ENCODE measurements at places on chromosomes 4 and X.

GRCh38 chr4:42453612-42454011 is 56.3 kb downstream of the SHISA3 start:
- DNase-seq = no peak

GRCh38 chr4:165877286-165877685 is 4.2 kb downstream of the TLL1 start:
- no peak for DNase-seq

- peak; percentile 1 for DNase-seq
Measured at GRCh38 chrX:40207626-40208025, 109.9 kb upstream of the BCOR start.

DNA sequence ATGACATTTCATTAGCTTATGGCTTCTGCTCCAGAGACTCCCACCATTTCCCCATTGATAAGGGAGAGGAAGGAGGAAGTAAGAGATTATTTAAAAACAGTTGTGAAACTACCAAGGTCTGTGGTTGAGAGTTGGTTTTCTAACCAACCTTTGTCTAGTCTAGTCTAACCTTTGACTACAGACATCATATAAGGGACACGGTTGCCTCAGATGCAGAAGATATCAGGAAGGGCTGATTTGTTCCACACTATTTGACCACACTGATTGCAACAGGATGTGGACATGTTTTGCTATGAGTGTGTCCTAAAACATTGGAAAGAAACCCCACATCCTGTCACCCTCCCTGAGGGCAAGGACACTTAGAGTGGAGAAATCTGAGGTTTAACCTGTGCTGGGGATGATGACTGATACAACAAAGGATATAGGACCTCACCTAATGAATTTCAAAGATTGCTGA is 53.0 kb downstream of the COQ2 start:
- no peak for DNase-seq

DNA sequence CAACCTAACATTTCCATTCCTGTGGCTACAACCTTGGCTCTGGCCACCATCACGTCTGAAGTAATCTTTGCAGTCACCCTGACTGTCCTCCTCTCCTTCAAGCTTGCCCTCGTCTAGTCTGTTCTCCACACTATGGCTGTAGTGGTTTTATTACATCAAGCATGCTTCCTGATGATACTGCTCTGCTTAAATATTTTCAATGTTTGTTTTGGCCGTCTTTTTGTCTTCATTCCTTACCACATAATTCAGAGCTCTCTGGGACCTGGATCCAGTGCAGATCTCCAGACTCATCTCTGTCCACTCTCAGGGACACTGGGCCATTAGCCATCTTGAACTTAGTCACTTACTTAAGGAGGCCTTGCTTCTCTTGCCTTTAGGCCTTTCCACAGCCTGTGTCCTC is 27.7 kb upstream of the FREM3 start:
- DNase-seq = no peak

- DNase-seq = no peak
Measured at GRCh38 chr4:100977746-100978397, 369.5 kb downstream of the PPP3CA start.

DNA sequence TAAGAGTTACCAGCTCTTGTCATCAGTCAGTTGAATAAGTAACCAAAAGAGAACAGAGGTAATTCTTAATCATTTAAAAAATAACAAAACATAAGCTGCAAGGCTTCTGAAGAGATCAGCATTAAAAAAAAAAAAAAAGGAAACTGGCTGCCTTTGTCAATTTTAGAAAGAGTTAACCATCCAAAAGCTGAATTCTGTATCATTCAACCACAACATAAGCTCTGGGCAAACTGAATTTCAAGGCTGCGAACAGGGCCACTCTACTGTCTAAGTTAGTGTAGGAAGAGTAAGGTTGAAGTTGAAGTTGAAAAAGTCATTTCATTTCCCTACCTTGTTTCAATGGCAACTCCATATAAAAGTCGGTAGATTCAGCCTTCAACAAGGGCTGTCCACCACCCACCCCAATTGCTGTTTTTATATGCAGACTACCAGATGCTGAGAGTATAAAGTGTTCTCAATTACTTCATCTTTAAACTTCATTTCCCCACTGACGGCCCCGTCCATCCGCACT is 1.1 kb upstream of the LIN54 start:
- no peak for DNase-seq

DNA sequence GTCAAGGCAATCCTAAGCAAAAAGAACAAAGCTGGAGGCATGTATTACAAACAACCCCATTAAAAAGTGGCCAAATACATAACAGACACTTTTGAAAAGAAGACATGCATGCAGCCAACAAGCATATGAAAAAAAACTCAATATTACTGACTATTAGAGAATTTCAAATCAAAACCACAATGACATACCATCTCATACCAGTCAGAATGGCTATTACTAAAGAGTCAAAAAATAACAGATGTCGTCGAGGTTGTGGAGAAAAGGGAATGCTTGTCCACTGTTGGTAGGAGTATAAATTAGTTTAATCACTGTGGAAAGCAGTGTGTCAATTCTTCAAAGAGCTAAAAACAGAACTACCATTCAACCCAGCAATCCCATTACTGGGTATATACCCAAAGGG is 604.6 kb upstream of the GRIA3 start:
- DNase-seq = no peak

DNA sequence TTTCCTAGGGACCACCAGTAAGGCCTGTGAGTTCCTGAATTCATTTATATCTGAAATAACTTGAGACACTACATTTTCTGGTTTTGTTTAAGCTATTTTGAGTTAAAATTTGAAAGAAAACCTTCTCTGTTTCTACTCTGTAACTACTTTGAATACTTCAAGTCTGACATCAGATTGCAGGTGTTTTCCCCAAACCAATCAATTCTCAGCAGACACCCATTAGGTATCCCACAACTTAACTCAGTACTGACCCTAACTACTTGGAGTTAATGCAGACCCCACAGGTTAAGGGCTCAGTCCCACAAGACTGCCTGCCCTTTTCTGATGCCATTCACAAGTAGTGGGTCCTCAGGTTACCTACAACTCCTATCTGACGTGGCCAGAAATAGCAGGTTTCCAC is 1100.0 kb upstream of the SLIT2 start:
- no peak for DNase-seq

DNA sequence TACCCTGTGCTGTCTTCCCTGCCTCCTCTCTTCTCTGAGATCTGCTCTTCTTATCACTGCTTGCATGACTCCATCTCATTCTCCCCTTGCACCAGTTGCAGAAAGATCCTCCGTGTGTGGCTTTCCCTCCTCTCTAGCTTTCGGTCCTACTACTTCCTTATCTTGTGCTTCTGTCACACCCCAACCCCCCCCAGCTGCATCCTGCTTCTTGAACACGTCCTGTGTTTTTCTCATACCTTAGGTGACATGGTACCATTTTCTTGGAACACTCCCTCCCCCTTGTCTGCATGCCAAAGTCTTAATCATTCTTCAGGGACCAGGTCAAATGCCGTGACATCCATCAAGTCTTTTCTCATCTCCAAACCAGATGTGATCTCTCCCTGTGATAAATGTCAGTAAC is 46.4 kb downstream of the FHL1 start:
- no peak for DNase-seq

DNA sequence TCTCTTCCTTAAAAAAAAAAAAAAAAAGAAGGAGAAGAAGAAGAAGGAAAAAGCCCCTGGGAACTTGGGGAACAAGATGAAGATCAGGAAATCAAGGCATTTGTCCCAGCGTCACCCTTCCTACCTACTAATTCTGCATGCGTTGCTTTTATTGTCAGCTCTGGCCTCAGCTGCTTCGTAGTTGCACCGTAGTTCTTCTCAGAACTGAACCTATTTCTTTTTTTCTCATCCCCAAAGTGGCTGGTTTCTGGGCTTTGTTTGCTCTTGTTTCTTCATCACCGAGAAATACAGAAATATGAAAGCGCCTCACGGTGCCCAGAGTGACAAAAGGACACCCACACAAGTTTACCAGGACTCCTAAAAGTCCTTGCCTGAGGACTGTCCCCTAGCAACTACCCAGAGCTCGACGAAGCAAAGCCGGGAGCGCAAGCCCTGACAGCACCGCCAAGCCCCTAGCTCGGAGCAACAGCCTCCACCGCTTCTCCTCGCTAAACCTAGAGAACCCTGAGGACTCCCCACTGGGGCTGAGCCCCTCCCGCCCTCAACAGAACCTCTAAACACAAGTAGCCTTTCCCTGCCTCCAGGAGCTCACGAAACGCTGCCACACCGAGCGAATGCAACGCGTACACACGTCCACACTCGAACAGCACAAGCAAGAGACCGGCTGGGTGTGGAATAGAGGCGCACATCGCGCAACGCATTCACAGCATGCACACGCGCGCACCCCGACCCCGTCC is 710 bp downstream of the PRKG2 start:
- no peak for DNase-seq

DNA sequence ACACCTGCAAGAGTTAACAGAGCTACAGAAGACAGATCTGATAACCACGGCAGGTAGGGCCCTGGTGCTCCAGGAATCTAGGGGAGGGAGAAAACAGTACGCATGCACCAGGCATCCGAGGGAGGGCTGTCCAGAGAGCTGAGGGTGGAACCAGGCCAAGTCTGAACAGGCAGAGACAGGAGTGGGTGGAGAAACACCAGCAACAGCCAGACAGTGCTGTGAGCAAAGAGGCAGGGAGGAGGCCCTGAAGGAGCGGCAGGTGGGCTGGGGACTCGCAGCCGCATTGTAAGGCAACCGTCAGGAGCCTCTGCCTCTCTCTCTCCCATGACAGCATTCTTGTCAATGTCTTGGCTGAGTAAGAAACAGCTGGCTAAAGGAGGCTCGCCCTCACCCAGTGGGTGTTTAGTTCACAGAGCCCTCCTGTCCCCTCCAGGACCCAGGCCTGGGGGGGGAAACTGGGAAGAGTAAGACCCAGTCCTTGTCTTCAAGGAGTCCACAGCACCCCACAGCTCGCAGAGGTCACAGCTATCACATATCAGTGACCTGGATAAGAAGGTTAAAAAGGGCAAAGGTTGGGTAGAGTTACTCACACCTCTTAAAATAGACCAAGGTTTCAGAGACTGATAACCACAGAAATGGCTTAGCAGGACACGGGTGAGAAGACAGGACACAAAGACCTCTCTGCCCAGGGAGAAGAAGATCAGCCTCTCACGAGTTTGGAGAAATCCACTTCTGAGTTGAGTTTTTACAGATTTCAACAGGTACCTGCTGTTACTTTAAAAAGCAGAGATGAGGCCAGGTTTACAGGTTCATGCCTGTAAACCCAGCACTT is 10.5 kb downstream of the ACSL1 start:
- DNase-seq = no peak

- DNase-seq = no peak
Measured at GRCh38 chrX:68922013-68922412, 93.2 kb downstream of the EFNB1 start.

DNA sequence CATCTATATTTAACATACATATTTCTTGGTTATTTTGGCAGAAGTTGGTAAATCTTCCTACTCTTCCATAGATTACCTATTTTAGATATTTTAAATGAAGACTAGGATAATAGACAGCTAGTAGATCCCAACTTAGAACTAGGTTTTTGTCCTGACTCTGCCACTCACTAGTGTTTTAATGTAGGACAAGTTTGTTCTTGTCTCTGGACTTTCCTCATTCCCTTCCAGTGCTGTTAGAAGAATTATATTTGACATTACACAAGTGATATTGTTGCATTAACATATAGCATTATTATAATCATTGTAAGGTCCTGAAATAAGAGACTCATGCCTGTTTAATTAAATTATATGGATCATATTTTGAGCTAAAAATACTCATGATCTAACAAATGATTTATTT is 24.1 kb upstream of the ALB start:
- no peak for DNase-seq

DNA sequence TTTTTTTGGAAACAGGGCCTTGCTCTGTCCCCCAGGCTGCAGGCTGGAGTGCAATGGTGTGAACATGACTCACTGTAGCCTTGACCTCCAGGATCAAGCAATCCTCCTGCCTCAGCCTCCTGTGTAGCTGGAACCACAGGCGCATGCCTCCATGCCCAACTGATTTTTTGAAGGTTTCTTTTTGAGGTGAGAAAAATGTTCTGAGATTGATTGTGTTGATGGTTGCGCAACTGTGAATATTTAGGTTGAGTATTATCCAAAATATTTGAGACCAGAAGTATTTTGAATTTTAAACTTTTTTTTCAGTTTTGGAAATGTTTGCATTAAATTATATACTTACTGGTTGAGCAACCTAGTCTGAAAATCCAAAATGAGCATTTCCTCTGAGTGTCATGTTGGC is 2.6 kb upstream of the CCNI start:
- no peak for DNase-seq

DNA sequence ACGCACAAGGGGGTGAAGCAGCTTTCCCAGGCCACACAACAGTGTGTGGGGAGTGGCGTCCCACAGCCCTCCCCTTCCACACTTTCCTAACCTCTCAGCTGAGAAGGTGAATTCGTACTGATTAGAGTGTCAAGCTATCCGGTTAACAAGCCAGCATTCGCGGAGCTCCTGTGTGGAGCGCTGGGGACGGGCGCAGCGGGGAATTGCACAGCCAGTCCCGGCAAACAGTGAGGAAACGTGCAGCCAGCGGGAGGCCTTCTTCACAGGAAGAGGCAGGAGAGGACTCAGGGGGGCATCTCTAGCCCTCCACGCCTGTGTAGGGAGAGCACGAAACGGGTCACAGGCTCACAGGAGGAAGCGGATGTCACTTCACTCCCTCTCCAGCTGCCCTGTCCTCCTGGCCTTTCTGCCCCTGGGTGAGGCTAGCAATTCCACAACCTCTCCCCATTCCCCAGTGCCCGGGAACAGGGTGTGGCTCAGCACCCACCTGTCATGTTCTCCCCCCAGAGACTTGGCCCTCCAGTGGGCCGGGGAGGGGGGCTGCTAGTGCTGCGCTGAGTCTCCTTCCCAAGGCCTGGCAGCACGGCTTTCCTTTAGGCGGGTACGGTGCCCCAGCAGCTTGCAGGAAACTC is 117.3 kb downstream of the CPZ start:
- DNase-seq = no peak

DNA sequence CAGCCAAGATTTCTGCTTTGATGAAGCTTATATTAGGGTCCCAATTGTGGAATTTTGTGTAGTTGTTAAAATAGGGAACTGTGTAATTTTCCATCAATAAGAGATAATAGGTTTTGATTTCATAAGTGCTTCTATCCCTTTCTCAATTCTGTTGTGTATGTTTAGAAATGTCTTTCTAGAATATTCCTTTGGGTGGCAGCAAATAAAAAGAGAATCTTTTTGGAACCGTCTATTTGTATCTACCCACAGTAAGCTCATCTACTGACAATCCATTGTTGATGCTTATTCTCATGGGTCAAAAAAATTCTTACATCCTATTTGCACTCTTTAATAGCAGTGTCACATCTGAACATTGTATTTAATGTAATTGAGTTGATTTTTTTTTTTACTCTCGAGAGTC is 61.7 kb downstream of the TMA16 start:
- DNase-seq = no peak

DNA sequence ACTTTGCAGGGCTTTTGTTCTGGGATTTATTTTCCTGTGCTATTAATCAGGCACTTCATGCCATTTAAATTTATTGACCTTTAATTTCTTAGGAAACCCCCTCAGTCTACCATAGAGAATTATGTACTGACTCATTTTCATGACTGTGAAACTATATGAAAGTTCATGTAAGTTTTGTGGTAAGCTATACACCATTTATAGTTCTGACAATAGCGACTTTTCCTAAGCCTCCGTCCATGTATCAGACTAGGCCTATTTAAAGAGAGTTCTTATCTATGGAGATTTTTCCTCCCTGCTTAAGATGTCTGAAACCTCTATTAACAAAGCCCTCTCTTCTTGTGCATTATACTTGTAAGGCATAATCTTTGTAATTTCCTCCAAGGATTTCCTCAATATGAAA is 111.6 kb downstream of the AFF2 start:
- DNase-seq = no peak

All from activated CD4-positive, alpha-beta T cell treated with anti-CD3 and anti-CD28 coated beads, Interleukin-2, amount 50 U/mL, for 4 hours (primary cell).